ENCODE measurements at places on chromosomes 12 and 14. TPM values are rescaled to one million over a fixed set of nuclear protein-coding genes. Genes with fewer than 3 reads are reported as not detected.

The OR11H12 gene
- not detected for total RNA-seq

The LRIG3 gene
- 0.58 TPM for total RNA-seq

The USP44 gene
- 4.2 TPM for total RNA-seq

The KTN1 gene
- total RNA-seq, result 92.4 TPM

The NEK9 gene
- 47.9 TPM for total RNA-seq

The CLEC4D gene
- total RNA-seq, result not detected

The KRT5 gene
- not detected for total RNA-seq

The SYT1 gene
- not detected for total RNA-seq

The NXPH4 gene
- total RNA-seq, result 0.49 TPM

The TCTN2 gene
- total RNA-seq, result 6.7 TPM

The TMEM30B gene
- not detected for total RNA-seq
